NCI-H1417 (cell line): ENCODE measurements at places on chromosomes 6 and 20.

- DNase-seq, result no peak
Measured at GRCh38 chr6:144036064-144036834, 28.2 kb upstream of the PLAGL1 start.

- DNase-seq, result no peak
Measured at GRCh38 chr20:44930517-44931168, 20.8 kb downstream of the PABPC1L start.

DNA sequence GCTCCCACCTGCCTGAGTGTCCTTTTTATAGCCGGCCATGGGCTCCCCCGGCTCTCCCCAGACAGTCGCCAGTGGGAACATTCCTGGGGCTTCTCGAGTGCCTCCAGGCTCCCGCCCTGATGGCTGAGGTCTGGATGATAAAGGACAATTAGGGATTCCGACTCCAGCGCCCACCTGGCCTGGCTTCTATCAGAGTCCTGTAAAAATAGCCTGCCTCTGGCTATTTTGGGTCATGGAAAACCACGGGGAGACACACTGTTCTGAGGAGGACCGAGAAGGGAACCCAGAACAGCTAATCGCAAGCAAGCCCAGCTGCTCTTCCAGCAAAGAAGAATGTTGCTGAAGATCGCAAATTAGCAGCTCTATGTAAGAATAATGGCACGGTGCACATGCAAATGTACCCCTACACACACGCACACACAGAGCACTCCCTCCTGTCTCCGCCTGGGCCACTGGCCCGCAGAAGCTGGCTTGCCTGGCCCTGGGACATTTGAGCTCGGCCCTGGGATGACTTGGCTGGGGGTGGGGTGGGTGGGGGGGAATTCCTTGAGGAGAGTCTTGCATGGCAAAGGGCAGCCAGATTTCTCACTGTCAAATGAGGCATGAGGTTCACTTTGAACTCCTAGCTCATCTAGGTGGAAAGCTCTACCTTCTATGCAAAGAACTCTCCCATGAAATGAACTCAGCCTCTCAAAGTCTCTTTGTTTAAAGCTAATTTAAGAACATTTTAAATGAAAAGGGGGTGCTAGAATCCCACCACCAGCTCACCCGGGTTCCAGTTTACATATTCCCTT is 55.3 kb downstream of the CTCFL start:
- peak; percentile 60 for DNase-seq

DNA sequence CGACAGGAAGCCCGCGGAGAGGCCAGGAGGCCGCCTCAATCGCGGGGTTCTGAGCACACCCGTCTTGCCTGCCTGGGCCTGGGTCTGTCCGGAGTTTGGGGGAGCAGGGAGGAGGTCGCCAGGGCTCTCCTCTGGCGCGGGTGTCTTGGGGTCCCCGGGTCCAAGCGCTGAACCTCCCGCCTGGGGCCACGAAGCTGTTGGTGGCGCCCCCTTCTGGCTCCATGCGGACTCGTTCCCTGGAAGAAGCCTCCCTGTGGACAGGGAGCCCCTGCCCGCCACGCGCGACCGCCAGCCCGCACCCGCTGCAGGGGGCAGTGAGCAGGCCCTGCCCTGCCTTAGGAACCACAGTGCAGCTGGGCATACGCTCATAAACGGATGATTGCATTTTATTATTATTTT is 44.7 kb downstream of the MCUR1 start:
- DNase-seq, result no peak

DNA sequence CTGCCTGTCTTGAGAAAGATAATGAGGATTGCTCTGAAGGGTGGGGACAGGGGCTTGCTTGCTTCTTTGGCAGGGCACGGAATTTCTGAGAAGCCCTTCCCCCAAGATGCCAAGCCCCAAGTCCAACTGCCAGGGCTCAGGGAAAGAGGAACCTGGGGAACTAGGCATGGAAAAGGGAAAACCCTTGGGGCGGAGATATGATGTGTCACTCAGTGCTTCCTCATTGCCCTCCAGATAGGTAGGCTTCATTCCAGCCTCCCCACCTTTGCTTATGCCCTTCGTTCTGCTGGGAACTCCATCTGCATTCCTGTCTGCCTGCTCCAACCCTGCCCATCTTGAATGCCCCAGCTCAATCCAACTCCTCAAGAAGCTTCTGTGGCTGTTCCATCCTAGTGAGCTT is 61.2 kb downstream of the VEGFA start:
- no peak for DNase-seq
